GM12892 (cell line): ENCODE measurements at places on chromosomes 6 and 20.

- DNase-seq: no peak
Observed at GRCh38 chr20:37584238-37584807, 56.6 kb upstream of the BLCAP start.

DNA sequence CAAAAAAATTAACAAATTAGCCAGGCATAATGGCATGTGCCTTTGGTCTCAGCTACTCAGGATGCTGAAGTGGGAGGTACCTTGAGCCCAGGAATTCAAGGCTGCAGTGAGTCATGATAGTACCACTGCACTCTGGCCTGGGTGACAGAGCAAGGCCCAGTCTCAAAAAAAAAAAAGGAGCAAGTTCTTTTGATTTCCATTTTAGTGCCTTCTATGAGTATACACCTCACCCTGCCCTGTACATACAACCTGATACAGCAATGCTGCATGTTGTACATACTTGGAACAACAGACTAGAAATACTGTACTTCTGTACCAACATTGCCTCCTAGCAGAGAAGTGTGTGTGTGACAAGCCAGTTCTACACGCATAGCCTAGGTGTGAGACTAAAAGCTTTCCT lies 97.3 kb upstream of the CARMIL1 start:
- no peak for DNase-seq

DNA sequence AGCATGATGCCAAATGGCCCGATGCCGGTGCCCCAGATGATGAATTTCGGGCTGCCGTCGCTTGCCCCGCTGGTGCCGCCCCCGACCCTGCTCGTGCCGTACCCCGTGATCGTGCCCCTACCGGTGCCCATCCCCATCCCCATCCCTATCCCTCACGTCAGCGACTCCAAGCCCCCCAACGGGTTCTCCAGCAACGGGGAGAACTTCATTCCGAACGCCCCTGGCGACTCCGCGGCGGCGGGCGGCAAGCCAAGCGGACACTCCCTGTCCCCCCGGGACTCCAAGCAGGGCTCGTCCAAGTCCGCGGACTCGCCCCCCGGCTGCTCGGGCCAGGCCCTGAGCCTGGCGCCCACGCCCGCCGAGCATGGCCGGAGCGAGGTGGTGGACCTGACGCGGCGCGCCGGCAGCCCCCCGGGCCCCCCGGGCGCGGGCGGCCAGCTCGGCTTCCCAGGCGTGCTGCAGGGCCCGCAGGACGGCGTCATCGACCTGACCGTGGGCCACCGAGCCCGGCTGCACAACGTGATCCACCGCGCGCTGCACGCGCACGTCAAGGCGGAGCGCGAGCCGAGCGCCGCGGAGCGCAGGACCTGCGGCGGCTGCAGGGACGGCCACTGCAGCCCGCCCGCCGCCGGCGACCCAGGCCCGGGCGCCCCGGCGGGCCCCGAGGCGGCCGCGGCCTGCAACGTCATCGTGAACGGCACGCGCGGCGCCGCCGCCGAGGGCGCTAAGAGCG lies 144.6 kb downstream of the SOBP start:
- DNase-seq: peak; percentile 38

DNA sequence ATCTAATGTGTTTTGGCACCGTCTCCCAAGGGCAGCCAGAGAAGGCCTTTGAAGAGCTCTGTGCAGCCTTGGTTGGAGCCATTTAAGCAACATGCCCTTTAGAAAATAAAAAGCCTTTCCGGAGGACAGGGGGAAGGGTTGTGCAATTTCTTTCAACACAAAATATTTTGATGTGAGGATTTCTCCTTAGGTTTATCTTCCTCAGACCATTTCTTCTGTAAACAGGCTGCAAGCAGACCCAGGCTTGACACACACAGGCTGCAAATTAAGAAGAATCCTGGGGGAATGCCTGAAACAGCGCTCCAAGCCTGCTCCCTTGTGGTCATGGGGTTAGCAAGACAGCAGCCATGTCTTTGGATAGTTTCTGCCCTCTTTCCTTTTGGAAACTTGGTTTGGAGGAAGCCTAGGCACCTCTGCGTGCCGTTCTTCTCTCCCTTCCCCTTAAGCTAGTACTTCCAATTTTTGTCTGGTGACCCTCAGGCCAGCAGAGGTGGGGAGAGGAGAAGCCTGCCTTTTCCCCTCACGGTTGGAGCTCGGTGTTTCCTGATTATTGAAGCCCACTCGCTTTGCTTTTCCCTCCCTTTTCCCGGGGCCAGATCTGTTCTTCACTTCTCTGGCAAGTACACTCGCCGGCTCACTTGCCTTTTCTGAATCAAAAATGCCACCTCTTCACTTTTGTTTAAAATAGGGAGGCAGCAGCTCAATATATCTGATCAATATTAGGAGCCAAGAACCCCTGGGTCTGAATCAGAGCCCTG lies 39.6 kb upstream of the NOX3 start:
- no peak for DNase-seq

DNA sequence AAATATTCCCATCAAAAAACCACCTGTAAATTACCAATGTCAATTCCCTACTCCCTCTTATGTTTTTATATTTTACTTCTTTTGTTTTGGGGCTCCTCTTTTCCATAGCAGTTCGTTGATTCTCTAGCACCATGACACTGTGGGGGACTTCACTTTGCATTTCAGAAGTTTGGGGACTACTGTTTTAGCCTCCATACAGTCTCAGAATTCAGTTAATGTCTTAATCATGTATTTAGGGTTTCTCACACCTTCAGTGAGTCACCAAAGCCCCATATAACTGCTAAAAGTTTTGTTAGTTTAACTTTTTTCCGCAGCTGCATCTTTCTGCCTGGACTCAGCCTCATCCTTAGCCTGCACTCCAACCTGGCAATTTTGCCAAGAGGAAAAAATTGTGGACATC lies 20.7 kb upstream of the AIG1 start:
- no peak for DNase-seq
